Stimulated activated CD4-positive, alpha-beta T cell treated with anti-CD3 and anti-CD28 coated beads, Interleukin-1b, Interleukin-23, amount 100 ng/mL, for 24 hours (primary cell): ENCODE measurements at places on chromosomes 2 and 18.

DNA sequence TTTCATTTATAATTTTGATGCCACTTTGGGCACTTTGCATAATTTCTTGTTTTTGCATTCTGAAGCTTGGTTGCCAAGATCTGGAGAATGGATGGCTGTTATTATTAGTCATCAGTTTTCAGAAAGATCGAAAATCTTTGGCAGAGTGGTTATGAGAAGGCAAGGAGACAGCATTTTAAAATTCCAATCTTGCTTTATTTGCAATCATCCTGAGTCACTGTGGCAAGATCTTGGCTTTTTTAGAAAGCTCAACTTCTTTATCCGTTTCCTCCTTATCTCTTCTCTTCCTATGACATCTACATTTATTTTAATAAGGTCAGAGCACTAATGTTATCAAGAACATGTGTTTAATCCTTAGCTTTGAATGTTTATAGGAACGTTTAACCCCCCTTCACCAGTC lies 31.1 kb upstream of the EIF2AK3 start:
- DNase-seq, result no peak

DNA sequence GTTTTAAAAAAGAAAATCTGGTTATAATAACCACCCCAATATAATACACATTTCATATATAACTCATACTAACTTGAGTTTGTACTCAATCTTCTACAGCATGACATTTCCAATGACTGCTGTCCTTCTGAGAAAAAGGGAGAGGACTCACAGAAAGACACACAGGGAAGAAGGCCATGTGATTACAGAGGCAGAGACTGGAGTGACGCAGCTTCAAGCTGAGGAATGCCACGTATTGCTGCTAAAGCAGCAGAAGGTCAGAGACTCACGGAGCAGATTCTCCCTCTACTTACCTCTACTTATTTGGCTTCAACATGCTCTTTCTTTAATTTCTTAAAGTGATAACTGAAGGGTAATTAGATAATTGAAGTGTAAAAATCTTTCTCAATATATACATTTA lies 753.5 kb upstream of the PKDCC start:
- no peak for DNase-seq

GRCh38 chr2:212979046-212979612 lies 172.3 kb downstream of the IKZF2 start:
- no peak for DNase-seq

DNA sequence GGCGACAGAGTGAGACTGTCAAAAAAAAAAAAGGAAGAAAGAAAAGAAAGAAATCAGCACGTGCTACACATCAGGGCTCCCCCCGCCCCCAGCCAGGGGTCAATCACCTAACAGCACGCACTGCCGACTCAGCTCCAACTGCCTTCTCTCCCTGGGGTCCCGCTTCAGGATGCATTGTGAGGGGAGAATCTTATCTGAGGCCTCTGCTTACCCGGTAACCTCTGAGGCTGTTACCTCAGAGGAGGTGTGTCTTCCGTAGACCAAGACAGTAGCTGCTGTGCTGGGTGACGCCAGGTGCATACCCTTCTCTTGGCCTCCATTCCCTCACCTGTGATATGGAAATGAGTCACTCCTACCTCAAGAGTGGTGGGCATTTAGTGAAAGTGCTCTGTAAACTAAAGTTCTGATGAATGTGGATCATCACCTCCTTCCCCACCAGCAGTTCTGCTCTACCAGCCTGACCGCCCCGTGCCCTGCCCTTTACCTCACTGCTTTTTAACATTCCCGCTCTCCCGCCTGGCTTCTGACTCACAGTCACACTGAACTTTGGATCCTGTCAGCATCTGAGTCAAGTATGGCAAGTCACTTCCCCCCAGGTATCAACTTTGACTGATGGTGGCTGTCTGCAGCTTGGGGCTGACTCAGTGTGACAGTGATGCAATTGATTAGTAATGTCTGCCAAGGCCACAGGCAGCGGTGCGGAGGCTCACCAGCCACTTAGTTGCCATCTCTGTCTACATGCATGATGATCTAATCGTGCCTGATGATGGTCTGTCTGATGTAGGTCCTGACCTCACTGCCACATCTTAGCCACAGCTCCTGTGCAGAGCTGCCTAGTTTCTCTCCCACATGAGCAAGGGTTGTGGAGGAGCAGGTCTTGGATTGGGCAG lies 20.1 kb downstream of the ARID5A start:
- no peak for DNase-seq

- DNase-seq, result no peak
Observed at GRCh38 chr2:225428360-225428759, 28.9 kb downstream of the NYAP2 start.

DNA sequence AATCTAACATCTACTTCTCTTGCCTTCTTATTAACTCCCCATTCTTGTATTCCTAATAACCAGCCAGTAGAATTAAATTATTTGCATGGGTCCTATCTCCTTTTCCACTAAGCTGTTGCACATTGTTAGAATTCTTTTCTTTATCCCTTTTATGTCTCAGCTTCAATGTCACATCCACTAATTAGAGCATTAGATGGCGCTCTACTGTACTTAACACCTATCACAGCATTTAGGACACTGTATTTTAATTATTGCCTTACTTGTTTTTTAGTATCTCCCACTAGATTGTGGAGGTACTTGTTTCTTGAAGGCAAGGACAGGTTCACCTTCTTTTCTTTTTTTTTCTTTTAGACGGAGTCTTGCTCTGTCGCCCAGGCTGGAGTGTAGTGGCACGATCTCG lies 3.8 kb downstream of the LIPT1 start:
- no peak for DNase-seq

DNA sequence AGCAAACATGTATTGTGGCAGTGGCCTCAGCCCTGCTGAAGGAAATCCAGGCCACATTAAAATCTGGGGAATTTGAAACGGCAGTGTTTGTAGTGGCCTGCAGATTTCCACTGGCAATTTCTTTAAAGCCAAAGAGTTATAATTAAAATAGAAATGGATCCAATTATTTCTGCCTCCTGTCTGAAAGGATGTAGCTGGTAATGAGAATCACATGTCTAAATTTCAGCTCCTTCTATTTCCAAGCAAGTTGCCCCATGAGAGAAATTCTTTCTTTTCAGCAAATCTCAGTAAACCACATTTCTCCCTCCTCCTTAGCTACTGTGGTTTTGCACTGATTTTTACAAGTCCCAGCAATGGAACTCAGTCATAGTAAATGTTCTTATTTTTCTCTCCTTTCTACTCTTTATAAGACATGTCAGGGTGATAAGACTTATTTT lies 55.4 kb upstream of the ZNF396 start:
- no peak for DNase-seq

DNA sequence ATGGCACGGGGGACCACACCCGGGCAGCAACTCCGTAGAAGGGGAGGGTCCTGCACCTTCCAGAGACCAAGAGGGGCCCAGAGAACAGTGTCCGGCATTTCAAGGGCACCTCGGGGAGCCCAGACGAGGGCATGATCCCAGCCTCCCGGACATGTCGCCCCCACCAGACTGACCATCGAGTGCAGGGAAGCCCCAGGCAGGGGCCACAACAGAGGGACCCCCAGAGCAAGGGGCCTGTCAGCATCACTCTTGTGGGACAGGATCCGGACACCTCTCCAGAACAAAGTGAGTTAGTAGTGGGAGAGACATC lies 50.4 kb upstream of the CTDP1 start:
- DNase-seq, result no peak
